ENCODE measurements at places on chromosomes 11 and 22. TPM values are rescaled to one million over a fixed set of nuclear protein-coding genes. Genes with fewer than 3 reads are reported as not detected.

DNA sequence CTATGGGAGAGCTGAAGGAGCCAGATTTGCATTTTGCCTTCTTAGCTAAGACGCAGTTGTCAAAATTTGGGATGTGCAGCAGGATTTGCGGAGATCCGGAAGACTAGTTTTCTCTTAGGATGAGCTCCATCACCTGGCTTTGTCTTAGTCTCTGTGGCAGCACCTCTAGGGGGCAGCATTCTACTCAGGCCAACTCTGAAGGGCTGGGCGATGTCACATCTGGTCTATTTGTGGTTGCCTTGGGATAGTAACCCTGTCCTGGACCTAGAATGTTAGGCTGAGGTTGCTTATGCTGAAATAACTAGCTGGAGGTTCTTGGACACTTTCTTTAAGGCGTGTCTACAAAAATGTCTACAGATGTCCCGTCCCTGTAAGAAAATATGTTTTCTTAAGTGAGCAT lies 116.2 kb downstream of the FAT3 start:
- DNase-seq = peak; percentile 47

DNA sequence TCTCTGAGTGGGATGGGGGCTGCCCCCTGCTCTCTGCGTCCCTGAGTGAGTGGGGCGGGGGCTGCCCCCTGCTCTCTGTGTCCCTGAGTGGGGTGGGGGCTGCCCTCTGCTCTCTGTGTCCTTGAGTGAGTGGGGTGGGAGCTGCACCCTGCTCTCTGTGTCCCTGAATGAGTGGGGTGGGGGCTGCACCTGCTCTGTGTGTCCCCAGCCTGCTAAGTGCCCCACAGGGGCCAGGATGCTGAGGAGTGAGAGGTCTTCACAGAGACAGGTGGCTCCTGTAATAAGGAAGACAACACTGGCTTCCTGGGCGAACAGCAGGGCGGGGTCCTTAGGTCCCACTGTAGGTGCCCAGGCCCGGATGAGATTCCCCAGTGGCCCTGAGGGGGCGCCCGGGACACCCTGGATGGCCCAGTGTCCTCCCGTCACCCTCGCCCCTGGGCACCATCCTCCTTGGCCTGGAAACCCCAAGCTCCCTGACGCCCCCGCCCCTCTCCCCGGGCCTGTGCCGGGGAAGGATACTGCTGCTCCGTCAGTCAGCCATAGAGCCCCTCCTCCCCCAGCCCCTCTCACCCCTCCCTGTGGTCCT lies 3.8 kb upstream of the CCDC188 start:
- no peak for DNase-seq

DNA sequence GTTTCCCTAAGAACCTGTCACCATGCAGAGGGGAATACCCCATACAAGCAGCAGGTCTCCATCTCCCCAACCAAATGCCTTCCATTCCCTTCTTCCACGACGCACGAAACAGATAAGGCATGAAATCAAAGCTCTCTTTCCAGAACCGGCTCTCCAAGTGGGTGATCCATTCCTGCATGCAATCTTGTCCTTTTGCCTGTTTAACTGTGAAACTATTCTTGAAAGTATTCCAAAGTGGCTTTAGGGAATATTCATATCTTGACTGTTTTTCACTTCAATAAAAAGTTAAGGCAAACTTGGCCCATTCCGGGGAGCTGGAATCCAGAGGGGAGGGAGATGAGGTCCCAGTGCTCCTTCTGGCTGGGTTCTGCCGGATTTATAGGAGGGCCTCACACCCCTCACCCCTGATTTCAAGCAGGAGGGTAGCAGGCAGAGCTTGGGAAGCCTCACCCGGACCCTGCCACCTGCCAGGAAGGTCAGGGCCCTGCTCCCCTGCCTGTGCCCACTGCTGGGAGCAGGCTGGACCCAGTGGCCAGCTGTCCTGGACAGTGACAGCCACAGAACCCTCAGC lies 60.9 kb downstream of the SCGB1A1 start:
- no peak for DNase-seq

DNA sequence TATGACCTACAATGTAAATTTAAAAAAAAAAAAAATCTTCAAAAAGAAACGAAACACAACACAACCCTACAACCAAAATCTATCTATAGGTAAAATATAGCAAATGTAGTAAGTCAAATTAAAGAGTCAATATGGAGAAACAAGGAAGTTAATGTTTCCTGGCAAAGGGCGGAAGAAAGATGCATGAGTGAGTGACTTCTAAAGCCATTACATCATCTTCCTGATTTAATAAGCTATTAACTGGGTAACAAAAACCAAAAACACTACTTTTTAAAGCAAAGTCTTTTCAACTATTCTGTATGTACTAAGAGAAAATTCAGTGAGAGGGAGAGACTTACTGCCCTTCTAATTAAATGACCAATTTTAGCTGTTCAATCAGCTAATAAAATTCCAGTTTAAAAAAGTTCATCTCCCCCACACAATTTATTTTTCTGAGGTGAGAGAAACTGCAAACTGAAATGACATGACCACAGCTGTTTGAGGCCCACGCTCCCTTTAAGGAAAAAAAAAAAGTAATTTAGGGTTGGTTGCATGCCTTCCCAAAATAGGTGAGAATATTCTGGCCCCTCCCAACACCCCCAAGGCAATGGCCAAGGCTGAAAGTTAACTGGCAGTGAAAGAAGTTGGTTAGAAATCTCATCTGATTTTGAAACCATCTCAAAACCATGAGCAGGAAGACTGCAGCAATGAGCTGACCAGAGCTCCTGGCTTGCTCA lies 5.9 kb downstream of the SF1 start:
- no peak for DNase-seq

The OR51B2 gene
- not detected for total RNA-seq

The CCDC81 gene
- total RNA-seq = 0.38 TPM

The ATP6V1E1 gene
- 31.3 TPM for total RNA-seq

The GAB4 gene
- not detected for total RNA-seq

Data from left lobe of liver (tissue), 2 donors.